ENCODE measurements at places on chromosomes 6 and 20.

DNA sequence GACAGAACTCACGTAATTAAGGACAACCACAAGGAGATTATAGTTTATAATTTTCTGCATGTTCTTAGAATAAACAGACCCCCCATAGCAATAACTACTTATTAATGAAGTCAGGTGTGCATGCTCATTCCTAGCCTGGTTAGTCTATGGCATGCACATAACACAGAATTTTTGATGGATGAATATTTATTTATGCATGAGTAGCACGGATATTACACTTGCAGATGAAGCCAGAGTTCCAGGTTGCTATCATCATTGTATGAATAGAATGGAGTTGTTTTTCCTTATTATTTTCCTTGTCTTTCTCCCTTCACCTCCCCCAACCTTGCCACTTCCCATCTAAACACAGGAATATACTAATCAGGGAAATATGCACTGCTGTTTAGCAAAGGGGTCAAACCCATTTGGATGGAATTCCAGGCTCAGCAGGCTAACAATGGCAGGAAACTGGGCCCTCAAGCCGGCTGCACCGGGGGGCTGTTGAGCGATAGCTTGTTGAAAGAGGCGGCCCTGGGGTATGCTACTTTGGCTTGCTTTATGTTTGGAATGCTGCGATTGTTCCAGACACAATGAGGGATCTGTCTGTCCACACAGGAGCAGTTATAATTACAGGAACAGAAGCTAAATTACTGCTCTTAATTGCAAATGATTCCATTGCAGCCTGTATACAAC, 112.6 kb downstream of the TMEM170B start:
- no peak for DNase-seq

DNA sequence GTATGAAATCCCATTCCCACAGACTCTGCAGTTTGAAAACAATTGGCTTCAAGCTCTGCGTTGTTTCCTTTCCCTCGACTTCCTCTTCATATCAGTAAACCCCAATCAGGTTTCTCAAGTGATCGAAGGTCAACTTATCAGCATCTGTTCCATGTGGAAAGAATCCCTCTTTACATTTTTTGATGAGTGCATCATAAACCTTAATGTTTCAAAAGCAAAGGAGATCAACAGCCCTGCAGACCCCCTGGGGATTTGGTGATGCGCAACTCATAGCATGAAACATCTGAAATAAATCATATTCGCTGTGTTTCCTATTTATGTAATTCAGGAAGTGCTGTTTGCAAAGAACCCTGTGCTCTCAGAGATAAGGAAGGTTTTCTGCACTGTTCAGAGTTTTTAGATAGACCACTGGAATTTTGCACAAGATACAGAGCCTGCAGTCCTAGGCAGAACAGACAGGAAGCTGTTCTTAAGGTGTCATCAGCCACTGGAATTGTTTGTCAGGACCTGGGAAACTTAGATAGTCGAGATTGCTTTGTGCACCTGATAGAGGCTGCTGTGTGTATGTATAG, 216.0 kb downstream of the HIVEP2 start:
- no peak for DNase-seq

DNA sequence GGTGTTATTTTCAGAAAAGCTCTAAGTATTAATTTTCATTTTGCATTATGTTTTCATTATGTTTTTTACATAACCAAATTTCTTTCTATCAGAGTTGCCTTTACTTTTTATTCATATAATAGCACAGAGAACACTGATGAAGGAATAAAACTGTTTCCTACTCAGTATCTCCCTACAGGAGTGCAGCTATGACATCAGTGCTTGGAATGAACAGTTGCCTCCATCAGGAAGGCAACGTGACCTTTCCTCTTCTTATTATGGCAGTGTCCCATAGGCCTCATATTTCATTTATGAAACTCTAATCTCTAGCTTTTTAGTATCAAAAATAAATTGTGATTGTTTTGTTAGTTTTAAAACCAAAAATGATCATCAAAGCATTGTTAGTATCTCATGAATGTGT, 712.8 kb downstream of the CD109 start:
- no peak for DNase-seq

DNA sequence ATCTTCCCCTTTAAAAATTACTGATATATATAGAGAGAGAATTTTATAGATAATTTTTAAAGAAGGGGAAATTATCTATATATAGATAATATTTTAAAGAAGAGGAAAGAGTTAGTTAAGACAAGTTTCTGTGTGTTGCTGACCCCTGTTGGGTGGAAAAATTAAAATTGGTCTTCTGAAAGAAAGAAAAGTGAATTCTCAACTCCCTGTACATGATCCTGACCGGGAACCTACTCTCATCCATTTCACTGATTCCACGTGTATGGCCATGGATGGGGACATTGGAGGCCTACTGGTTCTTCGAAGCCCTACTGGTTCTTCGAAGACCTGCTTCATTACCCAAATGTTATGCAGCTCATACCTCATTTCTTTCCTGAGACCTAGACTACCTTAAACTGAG, 53.0 kb upstream of the TCF21 start:
- DNase-seq = no peak

DNA sequence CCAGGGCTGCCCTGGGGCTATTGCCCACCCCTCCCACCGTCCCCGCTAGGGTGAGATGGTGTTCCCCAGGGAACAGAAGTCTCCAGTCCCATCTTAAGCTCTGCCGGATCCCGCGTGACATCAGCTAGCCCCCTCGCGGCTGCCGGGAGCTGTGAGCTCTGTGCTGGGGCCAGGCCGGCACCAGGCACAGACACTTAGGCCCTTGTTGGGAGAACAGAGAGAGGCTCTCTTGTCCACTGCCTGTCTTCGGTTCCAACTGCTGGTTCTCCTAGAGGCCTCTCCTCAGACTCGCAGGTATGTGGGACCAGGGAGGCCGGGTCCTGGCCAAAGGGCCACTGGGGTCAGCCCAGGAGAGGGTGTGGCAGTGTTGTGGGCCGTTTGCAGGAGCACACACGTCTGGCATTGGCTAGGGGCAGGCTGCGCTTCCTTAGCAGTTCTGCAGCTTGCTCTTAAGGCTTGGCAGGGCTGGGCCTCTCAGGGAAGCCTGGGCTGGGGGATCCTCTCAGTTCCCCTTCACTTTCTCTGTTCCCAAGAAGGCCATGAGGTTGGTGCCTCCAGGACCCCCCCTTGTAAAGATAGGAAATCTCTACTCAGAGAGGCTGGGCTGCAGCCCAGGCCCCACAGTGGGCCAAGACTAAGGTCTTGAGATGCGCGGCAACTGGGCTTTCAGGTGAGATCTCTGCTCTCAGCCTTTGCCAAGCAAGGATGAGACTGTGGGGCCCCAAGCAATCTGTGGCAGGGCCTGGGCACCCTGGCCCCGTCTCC, 6.3 kb downstream of the SGK2 start:
- no peak for DNase-seq

DNA sequence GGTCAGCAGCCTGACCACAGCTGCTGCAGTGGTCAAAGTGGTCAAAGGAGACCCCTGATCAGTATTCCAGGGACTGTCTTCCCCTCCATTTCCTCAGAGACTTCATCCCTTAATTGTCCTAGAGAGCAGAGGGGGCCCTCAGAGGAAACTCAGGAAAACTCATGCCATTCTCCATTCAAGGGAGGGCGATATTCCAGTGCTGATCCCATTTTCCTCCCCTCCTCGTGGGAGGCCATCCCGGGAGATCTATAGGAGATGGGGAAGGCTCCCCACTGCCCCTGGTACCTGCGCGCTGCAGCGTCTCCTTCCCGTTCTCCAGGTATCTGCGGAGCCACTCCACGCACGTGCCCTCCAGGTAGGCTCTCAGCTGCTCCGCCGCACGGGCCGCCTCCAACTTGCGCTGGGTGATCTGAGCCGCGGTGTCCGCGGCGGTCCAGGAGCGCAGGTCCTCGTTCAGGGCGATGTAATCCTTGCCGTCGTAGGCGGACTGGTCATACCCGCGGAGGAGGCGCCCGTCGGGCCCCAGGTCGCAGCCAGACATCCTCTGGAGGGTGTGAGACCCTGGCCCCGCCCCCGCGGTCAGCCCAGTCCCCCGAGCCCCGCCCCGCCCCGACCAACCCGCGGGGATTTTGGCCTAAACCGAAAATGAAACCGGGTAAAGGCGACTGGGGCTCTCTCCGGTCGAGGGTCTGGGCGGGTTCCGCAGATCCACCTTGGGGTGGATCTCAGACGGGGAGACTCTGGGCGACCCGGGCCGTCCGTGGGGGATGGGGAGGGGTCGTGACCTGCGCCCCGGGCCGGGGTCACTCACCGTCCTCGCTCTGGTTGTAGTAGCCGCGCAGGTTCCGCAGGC, 878 bp downstream of the HLA-C start:
- no peak for DNase-seq

DNA sequence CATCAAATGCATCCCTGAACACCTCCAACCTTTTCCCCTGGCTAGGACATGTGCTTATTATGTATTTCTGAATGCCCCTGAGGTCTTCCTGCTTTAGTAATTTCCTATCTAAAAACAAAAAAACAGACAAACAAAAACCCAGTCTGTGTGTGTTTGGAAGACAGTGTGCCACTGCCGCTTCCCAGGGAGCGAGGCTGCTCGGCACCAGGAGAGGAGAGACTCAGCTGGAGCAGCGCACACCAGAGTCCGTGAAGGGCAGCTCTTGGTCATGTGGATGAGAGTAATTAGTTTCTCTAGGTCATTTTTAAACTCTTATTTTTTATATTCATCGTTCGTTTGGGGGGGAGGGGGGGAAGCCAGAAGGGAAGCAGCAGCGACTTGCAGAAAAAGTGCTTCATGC, 10.0 kb upstream of the ANKRD60 start:
- no peak for DNase-seq

DNA sequence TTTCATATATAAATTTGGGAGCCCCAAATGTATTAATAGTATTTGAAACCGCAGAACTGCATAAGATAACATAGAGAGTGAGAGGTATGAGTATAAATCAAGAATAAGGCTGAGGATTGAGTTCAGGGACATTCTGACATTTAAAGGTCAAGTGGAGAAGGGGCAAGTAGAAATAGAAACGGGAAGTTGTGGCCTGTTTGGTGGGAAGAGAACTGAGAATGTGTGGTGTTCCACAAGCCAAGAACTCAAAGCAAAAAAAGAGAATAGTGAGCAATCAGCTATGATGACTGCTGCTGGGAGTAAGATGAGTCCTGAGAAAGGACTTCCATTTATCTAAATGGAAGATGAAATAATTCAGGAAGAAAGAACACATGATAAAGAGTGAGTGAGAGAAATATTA, 418.4 kb downstream of the CD109 start:
- no peak for DNase-seq

DNA sequence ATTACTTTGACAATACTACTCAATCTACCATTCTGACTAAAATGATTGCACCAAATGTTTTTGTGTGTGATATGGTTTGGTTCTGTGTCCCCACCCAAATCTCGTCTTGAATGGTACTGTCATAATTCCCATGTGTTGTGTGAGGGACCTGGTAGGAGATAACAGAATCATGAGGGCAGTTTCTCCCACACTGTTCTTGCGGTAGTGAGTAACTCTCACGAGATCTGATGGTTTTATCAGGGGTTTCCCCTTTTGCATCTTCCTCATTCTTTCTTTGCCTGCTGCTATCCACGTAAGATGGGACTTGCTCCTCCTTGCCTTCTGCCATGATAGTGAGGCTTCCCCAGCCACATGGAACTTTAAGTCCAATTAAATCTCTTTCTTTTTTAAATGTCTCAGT, 20.8 kb downstream of the SYCP2 start:
- no peak for DNase-seq

DNA sequence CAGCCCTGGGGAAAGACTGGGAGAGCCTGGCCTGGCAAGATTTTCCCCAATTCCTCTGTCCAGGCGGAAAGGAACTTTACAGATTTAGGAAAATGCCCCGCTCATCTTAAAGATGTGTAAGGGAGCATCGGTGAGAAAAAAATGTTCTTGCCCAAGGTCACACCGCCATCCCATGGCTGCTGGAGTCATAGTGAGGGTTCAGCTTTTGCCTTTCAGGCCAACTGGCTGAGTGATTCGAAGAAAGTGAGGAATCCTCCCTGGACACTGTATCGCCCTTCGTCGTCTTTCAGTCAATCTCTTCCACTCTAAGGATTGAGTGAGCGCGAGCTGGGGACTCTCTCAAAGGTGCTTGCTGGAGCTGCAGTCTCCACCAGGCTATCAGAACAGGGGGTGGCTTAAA, 1.4 kb downstream of the WFDC2 start:
- no peak for DNase-seq

DNA sequence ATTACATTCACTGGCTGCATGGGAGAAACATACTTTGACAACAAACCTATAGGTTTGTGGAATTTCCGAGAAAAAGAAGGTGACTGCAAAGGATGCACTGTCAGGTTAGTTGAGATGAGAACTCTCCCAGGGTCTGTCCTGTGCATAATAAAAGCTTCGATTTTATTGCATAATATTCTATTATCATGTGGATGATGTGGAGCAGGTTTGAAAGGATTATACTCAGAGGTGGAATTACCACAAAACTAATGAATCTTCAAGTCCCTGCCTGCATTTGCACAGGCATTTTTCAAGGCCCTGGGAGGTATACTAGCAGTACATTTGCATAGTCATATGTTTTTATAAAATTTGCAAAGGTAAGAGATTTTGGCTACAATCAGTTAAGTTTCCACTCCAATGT, 249.8 kb downstream of the ARHGAP18 start:
- DNase-seq = no peak

- DNase-seq = peak; percentile 64
These were observed at the start of gene HS3ST5 for GRCh38 chr6:114342826-114343781. Gene HS3ST5, minus strand, starts transcription at chr6:114343023. Its CDS starts 280,178 bp downstream, at chr6:114062845.

DNA sequence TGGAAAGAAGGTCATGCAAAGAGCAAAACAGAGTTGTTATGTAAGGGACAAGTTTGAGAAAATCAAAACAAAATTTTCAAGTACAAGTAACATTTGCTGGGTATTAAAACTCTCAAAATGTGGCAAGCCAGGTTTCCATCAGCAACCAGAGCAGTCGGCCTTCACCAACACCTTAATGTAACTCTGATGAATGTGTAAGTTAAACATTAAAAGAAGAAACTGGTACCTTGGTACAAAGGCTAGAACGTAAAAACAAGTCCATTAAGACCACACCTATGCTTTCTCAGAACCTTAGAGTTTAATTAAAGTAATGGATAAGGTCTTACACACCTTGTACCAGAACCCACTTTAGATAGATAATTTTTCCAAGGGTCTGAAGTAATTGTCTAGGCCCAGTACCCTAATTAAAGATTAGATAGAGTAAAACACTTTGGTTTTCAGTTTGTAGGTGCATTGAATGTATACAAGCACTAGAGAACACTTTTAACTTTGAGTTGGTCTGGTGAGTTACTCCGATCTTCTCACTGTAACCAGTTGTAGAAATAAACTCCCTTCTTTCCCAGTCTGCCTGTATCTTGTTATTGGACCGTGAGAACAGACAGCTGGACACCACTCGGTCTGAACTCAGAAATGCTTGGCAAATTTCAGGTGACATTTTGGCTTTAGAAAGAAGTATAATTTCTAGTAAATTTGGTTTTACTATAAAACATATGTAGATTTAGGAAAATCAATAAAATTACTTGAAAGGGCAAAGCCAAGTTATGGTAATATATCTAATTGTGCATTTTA, 319.4 kb downstream of the HTR1B start:
- no peak for DNase-seq

Measured in NCI-H446 (cell line).